ENCODE measurements at places on chromosomes 7 and 10.

- no peak for DNase-seq
Observed at GRCh38 chr10:110326351-110327032, 21.8 kb upstream of the SMNDC1 start.

GRCh38 chr7:74619235-74619860 lies 38.2 kb upstream of the GTF2I start:
- no peak for DNase-seq

GRCh38 chr7:66255534-66256100 lies 50.5 kb downstream of the TPST1 start:
- no peak for DNase-seq

GRCh38 chr7:130560972-130561371 lies 69.1 kb downstream of the MEST start:
- DNase-seq: no peak

DNA sequence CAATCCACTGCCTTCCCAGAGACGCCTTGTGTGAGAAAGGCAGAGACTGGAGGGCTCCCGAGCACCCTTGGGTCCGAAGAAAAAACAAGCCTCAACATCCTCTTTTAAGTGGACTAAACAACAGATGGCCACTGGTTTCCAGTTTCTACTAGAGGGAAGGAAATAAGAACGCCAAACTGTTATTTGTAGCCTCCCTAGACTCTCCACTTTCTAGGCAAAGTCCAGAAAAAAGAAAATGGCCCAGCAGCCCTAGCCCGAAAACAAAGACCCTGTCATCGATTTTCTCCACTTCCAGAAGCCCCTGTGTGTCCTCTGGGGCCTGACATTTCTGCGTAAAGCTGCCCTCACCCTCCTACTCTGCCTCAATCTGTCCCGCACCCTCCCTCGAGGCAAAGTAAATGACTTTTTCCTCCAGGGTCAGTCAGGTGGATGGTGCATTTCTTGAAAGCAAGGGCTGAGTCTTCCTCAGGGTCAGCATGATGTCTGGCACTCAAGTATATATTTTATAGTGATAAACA lies 6.0 kb downstream of the RGS10 start:
- DNase-seq: no peak

GRCh38 chr10:12201543-12201942 lies 5.6 kb downstream of the CDC123 start:
- peak; percentile 30 for DNase-seq

DNA sequence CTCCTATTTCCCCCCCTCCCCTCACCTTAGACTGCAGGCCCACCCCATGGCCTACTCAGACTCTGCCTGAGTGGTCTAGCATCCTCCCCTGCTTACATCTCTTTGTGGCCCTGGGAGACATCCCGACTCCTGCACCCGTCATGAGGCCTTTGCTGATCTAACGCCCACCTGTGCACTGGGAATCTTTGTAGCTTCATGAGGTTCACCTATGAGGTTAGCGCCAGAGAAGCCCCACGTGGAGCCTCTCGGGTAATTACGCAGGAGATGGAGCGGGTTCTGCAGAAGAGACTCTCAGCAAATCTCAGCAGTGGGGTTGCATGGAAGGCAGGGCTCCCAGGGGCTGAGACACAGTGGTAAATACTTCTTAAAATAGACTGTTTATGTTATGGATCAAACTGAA lies 43.5 kb upstream of the HSPA12A start:
- DNase-seq: no peak

DNA sequence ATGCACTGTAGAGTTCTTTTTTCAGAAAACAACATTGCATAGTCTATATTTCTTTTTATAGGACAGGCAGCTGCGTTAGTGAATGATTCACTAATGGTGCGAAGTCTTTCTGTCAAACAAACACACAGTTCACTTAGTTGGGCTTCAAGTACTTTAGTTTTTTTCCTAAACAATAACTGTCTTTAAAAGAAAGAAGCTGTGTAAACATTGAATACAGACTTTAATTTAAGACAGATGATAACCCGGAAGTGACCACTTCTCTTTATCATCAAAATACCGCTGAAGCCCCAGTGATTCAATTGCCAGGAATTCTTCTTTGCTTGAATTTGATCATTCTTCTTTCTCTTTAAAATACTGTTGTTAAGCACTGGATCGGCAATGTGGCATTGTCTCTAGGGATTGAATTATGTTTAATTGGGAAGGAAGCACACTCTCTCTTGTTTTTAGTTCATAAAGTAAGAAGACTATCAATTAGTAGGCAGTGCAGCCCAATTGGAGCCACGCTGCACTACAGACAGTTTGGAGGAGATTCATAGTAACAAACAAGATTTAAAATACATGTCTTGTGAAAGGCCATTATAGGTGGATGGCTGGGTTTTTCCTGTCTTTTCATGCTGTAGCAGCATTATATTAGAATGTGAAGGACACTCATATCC lies 30.4 kb downstream of the CNTNAP2 start:
- DNase-seq: no peak

DNA sequence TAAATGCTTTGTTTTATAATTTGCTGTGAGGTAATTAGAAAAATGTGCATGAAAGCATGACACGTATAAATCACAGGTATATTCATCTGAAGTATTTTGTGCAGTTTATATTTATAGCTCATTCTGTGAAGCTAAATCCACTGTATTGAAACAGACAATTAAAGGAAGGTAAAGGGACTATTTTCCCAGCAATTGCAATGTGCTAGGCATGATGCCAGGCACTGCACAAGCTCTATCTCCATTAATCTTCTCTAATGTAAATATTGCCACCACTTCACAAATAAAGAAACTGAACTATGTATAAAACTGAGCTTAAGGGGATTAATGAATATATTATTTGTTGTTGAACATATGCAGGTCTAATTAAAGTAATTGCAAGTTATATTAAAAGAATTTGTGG lies 1012.5 kb downstream of the NRG3 start:
- no peak for DNase-seq

DNA sequence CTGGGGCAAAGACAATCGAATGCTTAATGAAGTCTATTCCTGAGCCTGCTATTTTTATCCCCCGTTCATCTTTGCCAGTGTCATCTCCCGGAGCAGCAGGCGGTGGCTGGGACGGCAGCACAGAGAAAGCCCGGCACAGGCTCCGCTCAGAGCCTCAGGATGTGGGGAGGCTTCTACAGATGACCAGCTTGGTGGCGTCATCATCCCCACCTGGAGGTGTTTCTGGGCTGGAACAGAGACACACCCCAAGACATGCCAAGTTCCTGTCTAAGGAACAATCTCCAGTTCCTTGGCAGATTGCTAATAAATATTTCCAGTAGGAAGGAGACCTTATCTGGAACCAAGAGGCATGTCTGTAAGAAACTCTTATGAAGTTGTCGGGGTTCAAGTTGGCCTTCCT lies 552.4 kb upstream of the MGMT start:
- DNase-seq: no peak

- no peak for DNase-seq
Observed at GRCh38 chr7:33079763-33080690, 17.5 kb upstream of the NT5C3A start.
